Activated CD4-positive, alpha-beta memory T cell treated with anti-CD3 and anti-CD28 coated beads, Interleukin-2, amount 10 ng/mL, durations not matched to agents 7 days and 5 days (primary cell): ENCODE measurements at places on chromosomes 6 and 20. TPM values are rescaled to one million over a fixed set of nuclear protein-coding genes. Genes with fewer than 3 reads are reported as not detected.

DNA sequence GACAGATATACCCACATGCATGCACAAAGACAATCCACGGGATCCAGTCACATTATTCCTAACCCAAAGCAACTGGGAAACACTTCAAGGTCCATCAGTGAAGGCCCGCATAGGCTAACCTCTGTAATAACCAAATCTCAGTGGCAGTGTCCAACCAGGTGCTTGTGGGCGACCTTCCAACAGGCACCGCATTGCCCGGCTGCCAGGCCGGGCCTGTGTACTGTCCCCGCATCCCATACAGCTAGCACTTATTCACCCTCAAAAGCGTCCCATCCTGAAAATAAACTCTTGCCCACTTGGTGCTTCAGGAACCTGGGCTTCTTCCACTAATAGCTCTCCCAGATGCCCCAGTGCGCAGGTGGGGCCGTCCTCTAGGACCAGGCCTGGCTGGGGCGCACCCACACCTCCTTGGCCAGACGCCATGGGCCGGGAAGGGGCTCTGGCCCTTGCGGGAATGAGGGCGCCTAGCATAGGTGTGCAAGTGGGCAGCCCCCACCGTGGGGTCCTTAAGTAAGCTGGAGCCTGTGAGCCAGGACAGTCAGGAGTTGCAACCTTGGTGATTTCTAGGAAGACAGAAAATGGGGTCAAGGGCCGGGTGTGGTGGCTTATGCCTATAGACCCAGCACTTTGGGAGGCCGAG, 1.1 kb upstream of the ENTPD6 start:
- no peak for DNase-seq

- no peak for DNase-seq
Measured at GRCh38 chr20:48942730-48943129, 21.2 kb downstream of the ARFGEF2 start.

DNA sequence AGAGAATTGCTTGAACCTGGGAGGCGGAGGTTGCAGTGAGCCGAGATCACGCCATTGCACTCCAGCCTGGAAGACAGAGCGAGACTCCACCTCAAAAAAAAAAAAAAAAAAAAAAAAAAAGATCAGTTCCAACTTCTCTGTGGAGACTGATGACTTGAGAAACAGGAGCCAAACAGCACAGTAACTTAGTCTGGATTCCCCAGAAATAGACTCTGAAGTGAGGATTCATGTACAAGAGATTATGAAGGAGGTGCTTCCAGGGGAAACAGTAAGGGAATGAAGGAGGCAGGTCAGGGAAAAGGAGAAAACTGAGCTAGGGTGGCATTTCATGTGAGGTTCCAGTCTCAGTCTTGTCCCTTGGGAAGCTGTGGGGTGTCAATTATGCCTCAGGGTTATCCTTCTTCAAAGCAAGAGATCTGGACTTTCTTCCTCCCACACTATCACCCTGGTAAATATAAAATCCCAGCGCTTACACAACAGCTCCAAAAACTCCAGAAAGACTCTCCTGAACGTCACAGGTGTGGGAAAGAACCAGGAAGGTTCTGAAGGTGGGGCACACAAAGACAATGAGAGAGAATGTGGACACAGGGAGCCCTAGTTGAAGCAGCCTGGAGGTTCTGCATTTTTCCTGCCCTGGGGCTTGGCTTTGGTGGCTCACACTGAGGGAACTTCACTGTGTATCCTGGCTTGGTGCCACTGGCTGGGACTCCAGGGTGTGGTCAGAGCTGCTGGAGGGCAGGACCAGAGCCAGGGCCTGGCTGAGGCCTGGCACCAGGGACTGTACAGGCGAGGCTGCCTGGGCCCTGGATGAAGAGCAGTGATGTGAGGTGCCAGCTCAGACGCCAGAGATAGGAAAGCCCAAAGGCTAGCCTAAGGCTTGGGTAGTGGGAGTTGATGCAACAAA, 46.8 kb downstream of the PCNA start:
- DNase-seq: no peak

- DNase-seq: no peak
Measured at GRCh38 chr6:1384549-1385128, 4.7 kb upstream of the FOXF2 start.

DNA sequence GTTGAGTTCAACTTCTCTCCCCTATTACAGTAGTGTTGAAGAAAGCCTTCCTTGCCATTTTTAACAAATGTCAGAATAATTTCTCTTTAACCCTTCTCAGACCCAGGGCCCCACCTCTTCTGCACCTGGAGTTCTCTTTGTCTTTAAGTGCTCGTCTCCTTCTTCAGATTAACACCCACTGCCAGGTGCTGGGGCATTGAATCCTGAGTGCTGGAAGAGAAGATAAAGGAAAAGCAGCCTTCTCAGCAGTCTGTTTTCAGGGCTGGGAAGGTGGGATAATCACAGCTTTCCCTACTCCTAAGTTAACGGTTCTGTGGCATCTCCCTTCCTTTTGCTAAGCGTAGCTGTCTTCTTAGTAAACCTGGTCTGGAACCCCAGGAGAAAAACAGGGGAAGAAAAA, 114.6 kb upstream of the TAB2 start:
- no peak for DNase-seq

DNA sequence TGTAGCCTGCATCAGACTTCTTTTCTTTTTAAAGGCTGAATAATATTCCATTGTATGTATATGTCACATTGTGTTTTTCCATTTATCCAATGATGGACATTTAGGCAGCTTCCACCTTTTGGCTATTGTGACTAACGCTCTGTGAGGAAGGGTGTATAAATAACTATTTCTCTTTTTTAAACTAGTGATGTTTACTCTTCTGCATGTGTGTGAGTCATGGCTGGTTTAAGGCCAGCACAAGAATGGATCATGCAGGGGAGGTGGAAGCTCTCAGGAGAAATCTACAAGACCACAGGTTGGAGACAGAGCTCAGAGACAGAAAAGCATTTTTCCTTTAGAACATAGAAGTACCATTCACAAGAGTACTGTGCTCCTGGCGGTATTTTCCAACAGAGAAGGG, 307.2 kb downstream of the SOX4 start:
- no peak for DNase-seq

- DNase-seq: no peak
Measured at GRCh38 chr6:13165502-13166172, 162.7 kb downstream of the TBC1D7 start.

- DNase-seq: no peak
Measured at GRCh38 chr20:18272451-18272850, 15.9 kb upstream of the ZNF133 start.

DNA sequence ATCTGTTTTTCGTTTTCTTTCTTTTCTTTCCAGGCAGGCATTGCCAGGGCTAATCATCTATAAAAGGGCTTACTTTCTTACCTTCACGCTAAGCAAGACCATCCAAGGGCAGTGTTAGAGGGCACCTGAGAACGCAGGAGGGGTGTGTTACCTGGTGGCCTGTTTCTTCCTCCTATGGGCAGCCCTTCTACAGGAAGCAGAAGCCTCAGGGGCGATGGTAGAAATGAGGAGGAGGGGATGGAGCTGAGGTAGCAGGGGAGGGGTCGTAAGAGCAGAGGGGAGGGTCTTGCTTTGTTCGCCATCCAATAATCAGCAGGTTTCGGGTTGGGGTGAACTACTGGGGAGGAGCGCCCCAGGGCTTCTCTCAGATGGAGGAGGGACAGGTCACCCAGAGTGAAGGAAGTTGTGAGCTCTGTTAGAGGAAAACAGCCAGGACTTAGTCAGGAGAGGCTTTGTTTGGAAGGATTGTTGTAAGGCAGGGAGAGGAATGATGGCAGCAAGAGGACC, 1.5 kb upstream of the CCR6 start:
- DNase-seq: no peak

DNA sequence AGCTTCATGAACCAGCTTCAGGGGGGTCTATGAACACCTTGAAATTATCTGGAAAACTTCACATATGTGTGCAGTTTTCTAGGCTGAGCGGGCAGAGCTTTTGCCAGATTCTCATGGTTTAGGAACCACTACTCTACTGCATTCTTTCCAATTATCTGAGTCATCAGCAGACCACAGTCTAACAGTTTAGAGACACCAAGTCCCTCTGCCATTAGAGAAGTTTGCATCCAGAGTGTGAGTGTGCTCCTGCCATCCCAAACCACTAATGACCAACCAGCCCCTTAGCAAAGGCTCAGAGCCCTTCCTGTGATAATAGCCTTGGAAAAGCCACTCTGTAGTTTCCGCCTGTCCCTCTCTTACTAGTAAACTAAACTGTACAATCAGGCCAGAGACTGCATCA, 96.8 kb downstream of the PHACTR1 start:
- no peak for DNase-seq

GRCh38 chr6:13641315-13641714, 26.2 kb downstream of the NOL7 start:
- no peak for DNase-seq

GRCh38 chr6:106508834-106509233, 120.5 kb downstream of the RTN4IP1 start:
- DNase-seq: no peak

DNA sequence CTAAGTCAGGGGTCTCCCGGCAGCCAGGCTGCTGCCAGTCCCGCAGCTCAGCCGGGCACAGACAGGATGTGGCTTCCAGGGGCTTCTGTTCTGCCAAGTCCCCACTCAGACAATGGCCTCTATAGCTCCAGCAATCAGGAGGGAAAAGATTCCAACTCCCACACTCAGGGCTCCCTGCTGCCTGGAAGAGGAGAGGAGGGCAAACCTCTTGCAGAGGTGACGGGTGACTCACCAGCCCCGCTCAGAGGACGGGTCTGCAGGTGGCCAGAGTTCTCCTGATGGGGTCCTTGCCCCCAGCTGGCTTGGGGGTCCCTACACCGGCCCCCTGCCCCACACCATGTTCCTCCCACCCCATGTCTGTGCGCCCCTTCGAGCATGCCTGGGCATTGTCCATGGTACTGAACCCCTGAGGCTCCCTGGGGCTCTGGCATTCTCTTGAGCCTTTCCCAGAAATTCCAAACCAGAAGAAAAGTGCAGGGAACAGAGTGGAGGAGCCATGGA, 32.6 kb downstream of the NTSR1 start:
- no peak for DNase-seq

- no peak for DNase-seq
Measured at GRCh38 chr6:165769884-165770283, 106.8 kb upstream of the PDE10A start.

- no peak for DNase-seq
Measured at GRCh38 chr6:71091167-71091566, 134.3 kb upstream of the B3GAT2 start.

- DNase-seq: no peak
Measured at GRCh38 chr6:72922401-72922800, 300.5 kb downstream of the KCNQ5 start.

GRCh38 chr6:1485678-1486077, 96.3 kb downstream of the FOXF2 start:
- DNase-seq: no peak

- DNase-seq: no peak
Measured at GRCh38 chr6:38571721-38572120, 68.0 kb downstream of the BTBD9 start.

DNA sequence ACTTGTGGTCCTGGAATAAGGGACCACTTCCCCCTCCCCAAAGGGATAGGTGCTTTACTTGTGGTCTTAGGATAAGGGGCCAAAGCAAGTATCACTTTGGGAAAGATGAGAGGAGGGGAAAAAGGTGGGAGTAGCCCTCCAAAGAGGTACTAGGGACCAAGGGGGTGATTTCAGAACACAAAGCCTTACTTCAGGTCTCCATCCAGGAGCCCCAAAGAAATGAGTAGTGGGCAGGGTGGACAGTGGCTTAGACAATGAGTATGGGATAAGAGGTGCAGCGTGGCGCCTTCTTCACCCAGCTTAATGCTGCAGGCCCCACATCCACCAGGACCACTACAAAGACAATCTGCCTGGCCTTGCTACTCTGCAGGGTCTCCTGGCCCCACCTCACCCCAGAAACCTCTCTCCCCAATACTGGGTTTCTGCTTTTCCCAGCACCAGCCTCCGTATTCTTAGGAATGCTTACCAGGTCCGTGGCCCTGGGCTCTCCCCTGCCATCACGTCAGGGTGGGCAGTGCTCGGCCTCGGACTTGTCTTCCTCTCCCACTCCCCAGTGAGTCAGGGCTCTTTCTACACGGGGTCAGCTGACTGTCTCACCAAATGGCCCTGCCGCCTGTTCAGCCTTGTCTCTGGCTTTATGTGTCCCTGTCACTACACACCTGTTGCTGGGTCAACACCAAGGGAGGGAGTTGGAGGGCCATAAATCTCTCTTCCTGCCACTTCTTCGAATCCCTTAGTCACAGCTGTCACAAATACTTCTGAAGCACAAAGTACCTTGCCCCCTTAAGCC, 3.1 kb downstream of the NNAT start:
- no peak for DNase-seq

GRCh38 chr6:27505209-27506027, 32.5 kb upstream of the ZNF184 start:
- DNase-seq: peak; percentile 37

GRCh38 chr6:17971128-17972073, 16.0 kb downstream of the KIF13A start:
- DNase-seq: no peak

DNA sequence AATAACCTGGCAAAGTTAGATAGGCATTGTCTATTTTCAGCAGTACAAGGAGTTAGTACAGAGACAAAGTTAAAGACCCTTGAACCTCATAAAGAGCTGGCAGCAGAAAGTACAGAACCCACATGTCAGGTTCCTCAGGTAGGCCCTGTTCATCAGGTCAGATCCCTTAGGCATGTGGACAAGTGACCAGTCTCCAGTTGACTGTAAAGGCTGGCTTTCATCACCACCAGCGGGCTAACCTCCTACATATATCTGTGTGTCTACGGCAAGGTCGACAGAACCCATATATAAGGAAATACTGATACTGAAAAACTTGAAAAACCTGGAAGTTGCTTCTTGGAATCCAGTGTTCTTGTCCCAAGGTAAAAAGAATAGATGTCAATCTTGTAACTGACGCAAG, 223.1 kb upstream of the SGK1 start:
- DNase-seq: no peak

DNA sequence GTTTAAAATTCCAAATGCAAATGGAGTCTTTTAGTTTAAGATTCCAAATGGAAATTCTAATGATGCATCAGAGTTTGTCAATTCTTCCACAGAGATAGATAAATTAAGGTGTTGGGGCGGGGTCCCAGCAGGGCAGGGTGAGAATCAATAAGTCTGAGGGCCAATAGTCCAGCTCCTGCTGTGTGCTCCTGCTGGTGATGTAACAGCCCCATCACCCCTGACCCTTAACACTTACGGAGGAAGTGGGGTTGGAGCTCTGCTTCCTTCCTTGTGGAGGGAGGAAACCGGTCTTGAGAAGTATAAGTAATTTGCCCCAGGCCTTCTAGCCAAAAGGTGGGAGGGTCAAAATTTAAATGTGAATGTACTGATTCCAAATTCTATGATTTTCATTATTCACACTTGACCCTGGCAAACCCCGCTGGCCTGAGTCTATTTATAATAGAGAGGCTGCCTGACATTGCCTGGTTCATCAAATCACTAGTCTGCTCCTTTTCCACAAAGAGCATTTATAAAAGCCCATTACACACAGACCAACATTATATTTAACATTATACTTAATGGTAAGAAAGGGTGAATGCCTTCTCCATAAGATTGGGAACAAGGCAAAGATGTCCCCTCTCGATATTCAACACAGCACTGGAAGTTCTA, 17.2 kb downstream of the ZBTB2 start:
- DNase-seq: peak; percentile 35

SLC35F1 gene
- 0.05 TPM for total RNA-seq

PHACTR1 gene
- total RNA-seq: 0.53 TPM

C20orf204 gene
- total RNA-seq: 7.2 TPM

CAP2 gene
- not detected for total RNA-seq

CDSN gene
- not detected for total RNA-seq

WFDC8 gene
- not detected for total RNA-seq

UNC5CL gene
- total RNA-seq: 2.3 TPM

KCNK16 gene
- total RNA-seq: not detected

NTSR1 gene
- total RNA-seq: not detected

CFAP206 gene
- not detected for total RNA-seq

NQO2 gene
- total RNA-seq: 37.7 TPM

RBBP8NL gene
- total RNA-seq: not detected

BMP5 gene
- total RNA-seq: not detected

OSTM1 gene
- 43.3 TPM for total RNA-seq

DEFB132 gene
- total RNA-seq: not detected
